Stimulated activated CD4-positive, alpha-beta T cell treated with anti-CD3 and anti-CD28 coated beads, Interleukin-1b, Interleukin-23, amount 100 ng/mL, for 24 hours (primary cell): ENCODE measurements at places on chromosomes 12 and 14.
A peak's percentile ranks its signal among the peaks of the same experiment; 100 is the strongest.

- DNase-seq: no peak
Observed at GRCh38 chr14:72142328-72142727, 210.1 kb downstream of the RGS6 start.

DNA sequence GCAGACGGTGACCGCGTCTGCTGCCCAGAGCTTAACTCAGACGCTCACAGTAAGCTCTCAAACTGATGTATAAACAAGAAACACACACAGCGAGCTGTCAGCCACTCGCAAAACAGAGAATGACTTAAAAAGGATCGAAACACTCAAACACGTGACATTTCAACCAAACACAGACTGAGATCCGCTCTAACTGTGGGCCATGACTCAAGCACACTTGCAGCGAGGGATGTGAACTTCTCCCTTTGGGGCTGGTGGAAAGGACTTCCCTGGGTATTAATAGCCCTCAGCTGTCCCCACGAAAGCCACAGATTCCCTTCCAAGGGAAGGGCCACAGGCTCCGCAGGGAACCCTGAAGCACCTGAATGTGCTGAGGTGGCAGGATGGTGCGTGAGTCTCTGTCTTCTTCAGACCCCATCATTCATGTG is 29.1 kb downstream of the CCDC88C start:
- no peak for DNase-seq

- no peak for DNase-seq
Observed at GRCh38 chr14:62696929-62697328, 348.3 kb downstream of the KCNH5 start.

- no peak for DNase-seq
Observed at GRCh38 chr12:22865822-22866221, 240.9 kb downstream of the ETNK1 start.

GRCh38 chr12:15700595-15700994 is 88.6 kb downstream of the EPS8 start:
- DNase-seq: no peak

DNA sequence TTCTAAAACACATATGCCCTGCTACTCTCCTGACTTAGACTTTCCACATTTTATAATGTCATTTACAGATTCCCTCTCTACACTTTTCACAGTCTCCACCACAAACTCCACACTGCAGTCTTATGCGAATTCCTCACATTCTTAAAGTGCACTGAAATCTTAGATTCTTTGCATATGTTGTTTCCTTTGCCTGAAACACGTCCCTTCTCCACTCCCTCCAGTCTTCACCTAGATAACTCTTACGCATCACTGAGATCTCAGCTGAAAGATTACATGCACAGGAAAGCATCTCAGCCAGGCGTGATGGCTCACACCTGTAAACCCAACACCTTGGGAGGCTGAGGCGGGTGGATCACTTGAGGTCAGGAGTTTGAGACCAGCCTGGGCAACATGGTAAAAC is 3.8 kb upstream of the ARHGAP9 start:
- DNase-seq: no peak

- no peak for DNase-seq
Observed at GRCh38 chr14:46769292-46769691, 117.7 kb upstream of the RPL10L start.

GRCh38 chr12:57090490-57090889 is 1.6 kb downstream of the NAB2 start:
- no peak for DNase-seq

- DNase-seq: no peak
Observed at GRCh38 chr14:103281496-103282231, 52.4 kb upstream of the EIF5 start.

DNA sequence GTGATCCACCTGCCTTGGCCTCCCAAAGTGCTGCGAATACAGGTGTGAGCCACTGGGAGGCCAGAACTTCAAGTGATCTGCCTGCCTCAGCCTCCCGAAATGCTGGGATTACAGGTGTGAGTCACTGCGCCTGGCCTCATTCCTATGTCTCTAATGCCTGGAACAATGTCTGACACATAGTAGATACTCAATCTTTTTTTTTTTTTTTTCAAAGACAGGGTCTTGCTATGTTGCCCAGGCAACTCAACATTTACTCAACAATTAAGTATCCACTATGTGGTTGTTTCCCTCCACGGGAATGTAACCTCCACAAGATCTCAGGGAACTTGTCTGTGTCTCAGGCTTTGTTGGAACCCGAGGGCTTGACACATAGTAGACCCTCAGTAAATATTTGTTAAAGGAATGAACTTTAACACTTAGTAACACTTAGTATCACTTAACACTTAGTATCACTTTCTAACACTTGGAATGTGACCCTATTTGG is 3.0 kb upstream of the TMEM120B start:
- DNase-seq: no peak

DNA sequence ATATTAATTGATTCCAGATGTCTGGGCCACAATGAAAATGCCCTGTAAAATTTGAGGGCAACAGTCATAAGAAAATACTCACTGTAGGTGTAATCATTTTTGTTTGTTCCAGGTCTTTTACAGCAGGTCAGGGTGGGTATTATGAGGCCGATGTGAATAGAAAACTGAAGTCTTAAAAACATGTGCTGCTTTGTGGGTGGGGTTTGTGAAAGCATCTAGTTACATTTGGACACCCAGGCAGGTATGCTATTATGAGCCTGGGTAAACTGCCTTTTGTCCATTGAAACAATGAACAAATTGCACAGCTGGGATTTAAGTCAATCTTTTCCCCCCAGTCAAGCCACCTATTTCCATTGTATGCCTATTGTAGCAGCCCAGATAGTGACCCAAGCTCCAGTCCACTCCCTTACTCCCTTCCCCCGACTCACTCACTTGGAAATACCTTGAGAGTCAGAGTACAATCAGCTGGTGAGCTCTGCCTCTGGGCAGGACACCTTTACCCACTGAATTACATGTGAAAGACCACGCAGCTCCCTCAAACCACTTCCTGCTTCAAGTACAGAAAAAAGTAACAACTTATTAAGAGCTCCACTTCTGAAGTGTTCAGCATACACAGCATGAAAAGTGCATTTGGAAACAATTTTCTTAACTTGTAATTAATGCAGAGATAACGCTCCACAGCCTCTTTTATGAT is 1.8 kb downstream of the IGF1 start:
- no peak for DNase-seq

DNA sequence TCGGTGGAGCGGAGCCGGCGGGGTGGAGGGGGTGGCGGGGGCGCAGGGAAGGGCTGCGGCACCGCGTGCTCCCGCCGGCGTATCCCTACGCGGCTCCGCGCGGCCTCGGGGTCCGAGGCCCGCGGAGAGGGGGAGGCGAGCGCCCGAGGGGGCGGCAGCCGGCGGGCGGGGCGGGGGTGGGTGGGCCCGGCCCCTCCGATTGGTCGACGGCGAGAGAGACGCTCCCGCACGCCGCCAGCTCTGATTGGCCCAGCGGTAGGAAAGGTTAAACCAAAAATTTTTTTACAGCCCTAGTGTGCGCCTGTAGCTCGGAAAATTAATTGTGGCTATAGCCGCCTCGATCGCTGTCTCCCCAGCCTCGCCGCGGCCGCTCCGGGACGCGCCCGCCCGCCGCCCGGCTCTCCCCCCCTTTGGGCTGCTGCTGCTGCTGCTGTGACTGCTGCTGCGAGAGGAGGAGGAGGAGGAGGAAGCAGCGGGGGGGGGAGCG is at the start of gene FOXG1:
TSS of gene FOXG1 (plus strand) at position 319 of the 487 bp plus-strand sequence. CDS start 493 bp downstream, outside the sequence.
- DNase-seq: no peak

DNA sequence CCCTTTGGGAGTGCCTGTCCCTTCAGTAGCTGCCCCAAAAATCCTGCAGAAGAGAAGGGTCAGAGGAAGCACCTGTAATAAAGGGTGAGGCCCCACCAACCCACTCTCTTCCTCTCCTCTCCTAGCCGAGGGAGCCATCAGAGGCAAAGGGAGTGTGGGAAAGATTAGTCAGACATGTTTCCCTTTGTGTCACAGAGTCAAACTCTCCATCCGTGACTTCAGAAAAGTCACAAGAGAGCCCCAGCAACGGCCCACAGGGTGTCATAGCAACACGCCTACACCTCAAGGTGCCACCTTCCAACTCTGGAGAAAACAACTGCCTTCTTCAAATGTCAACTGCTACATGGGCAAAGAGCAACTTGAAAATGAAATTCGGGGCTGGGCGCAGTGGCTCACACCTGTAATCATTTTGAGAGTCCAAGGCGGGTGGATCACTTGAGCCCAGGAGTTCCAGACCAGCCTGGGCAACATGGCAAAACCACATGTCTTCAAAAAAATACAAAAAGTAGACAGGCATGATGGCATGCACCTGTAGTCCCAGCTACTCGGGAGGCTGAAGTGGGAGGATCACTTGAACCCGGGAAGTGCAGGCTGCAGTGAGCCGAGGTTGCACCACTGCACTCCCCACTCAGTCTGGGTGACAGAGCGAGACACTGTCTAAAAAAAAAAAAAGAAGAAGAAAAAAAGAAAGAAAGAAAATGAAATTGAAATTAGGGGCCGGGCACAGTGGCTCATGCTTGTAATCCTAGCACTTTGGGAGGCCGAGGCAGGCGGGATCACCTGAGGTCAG is 17.7 kb upstream of the CD27 start:
- peak; percentile 94 for DNase-seq

- DNase-seq: no peak
Observed at GRCh38 chr14:23023022-23023794, 11.5 kb downstream of the PSMB5 start.

GRCh38 chr12:6607751-6608591 is 792 bp upstream of the CHD4 start:
- no peak for DNase-seq

GRCh38 chr12:132084621-132085290 is 59.4 kb downstream of the DDX51 start:
- peak; percentile 38 for DNase-seq

DNA sequence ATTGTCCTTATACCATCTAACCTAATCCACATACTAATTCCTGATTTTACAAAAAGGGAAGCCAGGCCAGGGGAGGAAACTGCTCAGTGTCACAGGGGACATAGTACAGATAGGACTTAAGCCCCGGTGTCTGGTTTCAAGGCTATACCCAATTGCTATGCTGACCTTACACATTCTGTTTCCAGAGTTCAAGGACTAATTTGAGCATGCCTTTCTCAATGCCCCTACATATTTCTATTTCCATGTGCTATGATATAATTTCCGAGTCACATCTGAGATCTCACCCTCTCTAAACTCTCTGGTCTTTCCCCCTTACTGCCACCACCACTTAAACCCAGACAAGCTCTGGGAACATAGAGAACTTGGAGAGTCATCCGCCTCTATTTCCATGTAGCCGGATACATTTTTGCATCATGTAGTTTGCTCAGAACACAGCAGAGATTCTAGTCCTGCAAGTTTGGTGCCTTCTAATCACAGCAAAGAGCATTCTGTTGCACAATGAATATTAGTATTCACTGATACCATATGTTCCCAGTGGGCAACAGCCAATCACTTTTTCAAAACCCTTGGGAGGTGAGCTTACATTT is 34.2 kb downstream of the PPM1H start:
- DNase-seq: no peak
